ENCODE measurements at places on chromosomes 13 and 19.

GRCh38 chr13:25654322-25654721 lies 282.5 kb downstream of the ATP8A2 start:
- no peak overlapping the region for H3K4me3 ChIP-seq
- H3K27ac ChIP-seq = no peak overlapping the region
- H3K27me3 ChIP-seq = peaks cover 24% of the 10 kb centered on the region
- no peak for DNase-seq

DNA sequence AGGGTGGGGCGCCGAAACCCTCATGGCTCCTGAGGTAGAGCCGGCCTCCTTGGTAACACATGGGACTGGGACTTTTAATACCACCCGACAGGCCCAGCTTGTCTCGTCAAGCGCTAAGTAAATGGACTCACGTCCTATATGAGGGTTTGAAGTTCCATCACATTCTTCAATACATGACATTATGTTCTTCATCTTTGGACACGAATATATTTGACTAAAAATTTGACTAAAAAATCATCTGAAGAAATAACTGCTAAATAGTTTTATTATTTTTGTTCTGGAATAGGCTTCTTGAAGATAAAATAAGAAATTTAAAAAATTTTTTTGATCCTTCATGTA lies 335 bp upstream of the ZNF607 start:
- H3K36me3 ChIP-seq = no peaks in the 10 kb centered on the region
- peaks cover 10% of the 10 kb centered on the region for H3K4me1 ChIP-seq
- H3K27me3 ChIP-seq = no peaks in the 10 kb centered on the region
- DNase-seq = no peak
- peak overlapping the region; percentile 95 for H3K27ac ChIP-seq

GRCh38 chr13:110993788-110994187 lies 78.9 kb upstream of the ANKRD10 start:
- peaks cover 26% of the 10 kb centered on the region for H3K27me3 ChIP-seq
- no peak for DNase-seq
- no peak overlapping the region for H3K27ac ChIP-seq
- no peak overlapping the region for H3K4me3 ChIP-seq
- H3K36me3 ChIP-seq = peaks cover 4% of the 10 kb centered on the region
- no peaks in the 10 kb centered on the region for H3K4me1 ChIP-seq

GRCh38 chr13:78239714-78240113 lies 321.1 kb upstream of the EDNRB start:
- H3K4me3 ChIP-seq = no peak overlapping the region
- no peak for DNase-seq
- H3K36me3 ChIP-seq = no peaks in the 10 kb centered on the region
- H3K27ac ChIP-seq = no peak overlapping the region
- H3K27me3 ChIP-seq = peaks cover 16% of the 10 kb centered on the region

DNA sequence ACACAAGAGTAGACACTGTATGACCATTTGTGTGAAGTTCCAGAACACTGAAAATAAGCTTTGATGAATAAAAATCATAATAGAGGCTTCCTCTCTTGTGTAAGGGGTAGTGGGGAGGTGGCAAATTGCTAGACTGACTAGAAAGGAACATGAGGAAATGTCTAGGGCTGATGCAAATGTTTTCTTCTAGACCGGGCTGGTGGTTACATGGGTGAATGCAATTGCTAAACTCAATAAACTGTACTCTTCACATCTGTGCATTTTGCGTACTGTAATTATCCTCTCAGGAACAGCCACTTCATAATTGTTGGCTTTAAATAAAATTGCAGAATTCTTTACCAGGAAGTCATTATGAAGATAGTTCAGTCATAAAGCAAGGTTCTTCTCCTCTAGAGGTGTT lies 5.2 kb upstream of the KBTBD7 start:
- H3K4me1 ChIP-seq = peaks cover 6% of the 10 kb centered on the region
- no peak overlapping the region for H3K27ac ChIP-seq
- no peaks in the 10 kb centered on the region for H3K27me3 ChIP-seq

Data from T-helper 17 cell (primary cell).